ENCODE measurements at places on chromosomes 2 and 18. TPM values are rescaled to one million over a fixed set of nuclear protein-coding genes. Genes with fewer than 3 reads are reported as not detected.
A peak's percentile ranks its signal among the peaks of the same experiment; 100 is the strongest.

- H3K36me3 ChIP-seq, result peaks cover 2% of the 10 kb centered on the region
- H3K27me3 ChIP-seq, result no peaks in the 10 kb centered on the region
- no peaks in the 10 kb centered on the region for H3K4me1 ChIP-seq
Measured at GRCh38 chr2:84417453-84418145, 41.5 kb downstream of the SUCLG1 start.

- H3K36me3 ChIP-seq, result peaks cover 34% of the 10 kb centered on the region
- H3K4me1 ChIP-seq, result peaks cover 66% of the 10 kb centered on the region
- peak; percentile 38 for DNase-seq
- no peaks in the 10 kb centered on the region for H3K27me3 ChIP-seq
Measured at GRCh38 chr2:10303181-10303693, 533 bp downstream of the HPCAL1 start.

DNA sequence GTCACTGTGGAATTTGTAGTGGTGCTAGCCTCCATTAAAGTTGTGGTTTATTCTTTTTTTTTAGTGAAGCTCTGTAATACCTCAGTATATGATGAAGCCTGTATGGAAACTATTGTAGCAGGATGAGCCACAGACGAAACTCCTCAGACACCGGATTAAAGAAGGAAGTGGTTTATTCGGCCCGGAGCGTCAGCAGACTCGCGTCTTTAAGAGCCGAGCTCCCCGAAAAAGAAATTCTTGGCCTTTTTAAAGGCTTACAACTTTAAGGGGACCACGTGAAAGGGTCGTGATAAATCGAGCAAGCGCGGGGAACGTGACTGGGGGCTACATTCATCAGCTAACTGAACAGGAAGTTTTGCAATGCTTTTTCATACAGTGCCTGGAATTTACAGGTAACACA, 8.1 kb upstream of the CCL20 start:
- H3K4me3 ChIP-seq, result peak overlapping the region; percentile 58
- DNase-seq, result peak; percentile 67
- peak overlapping the region; percentile 82 for H3K27ac ChIP-seq
- H3K36me3 ChIP-seq, result peaks cover 3% of the 10 kb centered on the region

Gene NETO1
- total RNA-seq, result not detected

Gene GPR45
- not detected for total RNA-seq

DNA sequence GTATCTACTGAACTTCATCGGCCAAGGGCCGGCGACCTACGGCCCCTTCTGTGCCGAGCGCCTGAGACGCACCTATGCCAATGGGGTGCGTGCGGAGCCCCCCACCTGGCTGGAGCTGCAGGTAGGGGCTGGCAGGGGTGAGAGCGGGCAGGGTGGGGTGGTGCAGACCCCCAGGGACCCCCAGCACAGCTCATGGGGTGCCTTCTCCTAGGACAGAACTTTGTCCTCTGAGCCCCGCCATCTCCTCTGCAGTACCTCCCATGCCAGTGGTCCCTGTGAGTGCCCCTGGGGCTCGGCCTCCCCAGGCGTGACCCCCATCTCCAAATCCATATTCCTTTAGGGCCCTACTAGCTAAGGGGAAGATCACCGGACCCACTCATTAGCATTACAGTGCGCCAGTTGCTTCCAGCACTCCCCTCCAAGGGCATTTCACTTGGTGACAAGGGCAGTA, 23.9 kb upstream of the GPR17 start:
- H3K27me3 ChIP-seq, result peaks cover 2% of the 10 kb centered on the region
- peaks cover 6% of the 10 kb centered on the region for H3K4me1 ChIP-seq
- no peak for DNase-seq
- H3K4me3 ChIP-seq, result no peak overlapping the region

- DNase-seq, result no peak
- no peaks in the 10 kb centered on the region for H3K27me3 ChIP-seq
- no peaks in the 10 kb centered on the region for H3K36me3 ChIP-seq
- H3K4me3 ChIP-seq, result no peak overlapping the region
Measured at GRCh38 chr2:85453571-85453970, 35.1 kb downstream of the SH2D6 start.

Gene AMER3
- total RNA-seq, result not detected

DNA sequence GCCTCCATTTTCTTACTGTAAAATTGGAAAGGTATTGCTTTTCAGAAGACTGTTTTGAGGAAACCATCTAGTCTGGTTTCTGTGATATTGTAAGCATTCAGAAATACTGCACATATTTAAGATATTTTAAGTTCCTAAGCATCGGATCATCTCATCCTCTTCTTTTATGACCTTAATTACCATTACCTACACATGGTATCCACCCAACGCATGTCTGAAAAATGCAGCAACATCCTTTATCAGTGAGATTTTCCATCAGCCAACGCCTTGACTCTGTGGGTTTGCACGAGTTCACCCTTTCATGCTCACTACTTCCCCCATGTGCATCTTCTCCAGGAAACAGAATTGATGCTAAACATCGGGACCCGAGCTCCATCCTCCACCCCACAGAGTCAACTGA, 84.3 kb downstream of the COL4A4 start:
- no peak overlapping the region for H3K27ac ChIP-seq
- peaks cover 6% of the 10 kb centered on the region for H3K27me3 ChIP-seq
- DNase-seq, result no peak
- no peaks in the 10 kb centered on the region for H3K36me3 ChIP-seq
- no peak overlapping the region for H3K4me3 ChIP-seq

Gene SOX11
- total RNA-seq, result not detected

Gene CRYBA2
- total RNA-seq, result not detected
